CD4-positive, alpha-beta T cell treated with Interleukin-21 for 1 hour (primary cell): ENCODE measurements at places on chromosomes 2 and 18.

GRCh38 chr18:7158216-7158615 is 40.6 kb upstream of the LAMA1 start:
- no peak for DNase-seq

- no peak for DNase-seq
These were observed 5.8 kb upstream of the SLC20A1 start for GRCh38 chr2:112639936-112640335.

GRCh38 chr2:239769554-239770245 is 255.4 kb downstream of the NDUFA10 start:
- DNase-seq = no peak

- no peak for DNase-seq
These were observed 35.8 kb downstream of the ANO7 start for GRCh38 chr2:241224018-241224850.

GRCh38 chr18:37710726-37711125 is 145.1 kb upstream of the CELF4 start:
- no peak for DNase-seq

GRCh38 chr2:222955008-222955407 is 94.2 kb downstream of the ACSL3 start:
- DNase-seq = no peak

GRCh38 chr2:100004348-100004884 is 138.0 kb downstream of the AFF3 start:
- no peak for DNase-seq

DNA sequence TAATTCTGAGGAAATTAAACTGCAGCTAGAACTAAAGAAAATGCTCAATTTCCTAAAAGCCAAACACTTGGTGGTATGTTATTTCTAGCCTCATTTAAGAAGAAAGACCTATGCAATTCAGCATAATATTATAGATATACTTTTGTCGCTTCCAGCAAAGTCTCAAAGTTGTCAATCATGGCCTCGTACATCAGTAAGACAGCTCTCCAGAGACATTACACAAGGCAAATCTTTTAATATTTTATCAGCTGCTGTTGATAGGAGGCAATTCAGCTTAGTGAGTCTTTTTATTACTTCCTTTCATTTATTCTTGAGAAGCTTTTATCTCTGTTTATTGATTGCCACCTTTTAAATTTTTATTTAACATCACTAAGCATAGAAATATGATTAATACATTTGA is 294.3 kb downstream of the FSIP2 start:
- DNase-seq = no peak

DNA sequence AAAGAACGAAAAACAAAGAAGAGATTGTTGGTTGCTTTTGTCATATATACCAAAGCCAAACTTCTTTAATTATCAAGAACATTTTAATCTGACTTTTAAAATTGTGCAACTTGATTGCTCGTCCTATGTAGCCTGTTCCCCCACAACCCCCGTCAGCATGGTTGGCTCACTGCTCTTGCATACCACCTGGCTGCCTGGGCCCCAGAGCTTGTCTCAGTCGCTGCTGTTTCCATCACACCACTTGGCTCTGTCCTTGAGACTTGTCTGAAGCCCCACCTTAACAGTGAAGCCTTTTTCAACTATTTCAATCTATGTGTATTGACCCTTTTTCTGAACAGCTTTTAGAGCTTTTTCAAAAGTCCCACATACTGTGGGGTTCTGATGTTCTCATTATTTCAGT is 270.8 kb downstream of the ZNF407 start:
- no peak for DNase-seq

- no peak for DNase-seq
These were observed 60.3 kb downstream of the RFTN2 start for GRCh38 chr2:197615016-197615652.

- DNase-seq = no peak
These were observed 7.0 kb upstream of the LYPD1 start for GRCh38 chr2:132676999-132677398.
